ENCODE measurements at places on chromosomes 16 and 17.

GRCh38 chr16:2884041-2884451, 1.0 kb downstream of the FLYWCH2 start:
- no peak for DNase-seq

DNA sequence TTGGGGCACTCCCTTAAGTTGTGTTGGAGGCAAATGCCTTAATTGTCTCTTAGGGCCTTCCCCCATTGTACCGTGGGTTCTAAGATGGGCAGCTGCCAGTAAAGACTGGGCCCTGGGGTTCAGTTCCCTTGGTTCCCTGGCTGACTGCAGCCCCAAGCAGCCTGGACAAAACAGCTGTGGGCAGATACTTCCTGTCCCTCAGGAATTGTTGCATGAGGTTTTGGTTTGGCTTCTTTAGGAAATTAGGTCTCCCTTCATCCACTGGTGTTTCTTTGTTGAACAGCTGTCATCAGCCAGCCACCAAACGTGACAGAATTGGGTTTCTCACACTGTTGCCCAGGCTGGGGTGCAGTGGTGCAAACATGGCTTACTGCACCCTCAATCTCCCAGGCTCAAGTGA, 42.0 kb upstream of the ETV4 start:
- DNase-seq: no peak

GRCh38 chr16:66162821-66163220, 203.7 kb upstream of the CDH5 start:
- no peak for DNase-seq

DNA sequence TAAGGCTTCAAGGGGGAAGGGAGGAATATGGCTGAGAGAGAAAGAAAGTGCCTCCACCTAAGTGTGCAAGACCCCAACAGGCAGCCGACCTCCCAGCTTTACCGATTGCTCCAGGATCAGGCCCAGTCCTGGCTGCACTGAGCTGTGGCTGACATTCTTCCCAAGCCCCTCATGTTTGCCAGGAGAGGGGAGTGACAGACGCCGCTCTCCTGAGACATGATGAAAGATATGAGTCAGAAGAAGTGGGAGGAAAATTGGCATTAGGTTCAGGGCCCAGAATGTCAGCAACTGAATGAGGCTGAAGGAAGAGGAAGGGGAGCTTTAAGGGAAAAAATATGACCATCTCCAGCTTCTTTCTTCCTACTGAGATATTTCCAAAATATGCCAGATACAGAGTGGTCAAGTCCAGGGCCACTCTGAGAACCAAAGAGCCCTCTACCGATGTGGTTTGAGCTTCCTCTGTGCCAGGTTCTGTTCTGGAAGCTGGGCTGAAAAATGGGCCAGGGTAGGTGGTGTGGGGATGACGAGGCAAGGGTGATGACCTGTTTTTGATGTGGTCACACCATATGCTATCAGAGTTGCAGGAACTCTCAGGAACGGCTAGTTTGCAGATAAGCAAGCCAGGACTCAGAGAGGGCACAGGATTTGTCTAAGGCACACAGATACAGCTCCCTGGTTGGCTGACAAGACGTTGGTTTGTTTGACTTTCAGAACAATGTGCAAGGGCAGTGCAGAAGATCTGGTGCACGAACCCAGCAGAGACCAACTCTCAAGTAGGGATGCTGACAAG, 176.7 kb downstream of the SOX9 start:
- DNase-seq: no peak

DNA sequence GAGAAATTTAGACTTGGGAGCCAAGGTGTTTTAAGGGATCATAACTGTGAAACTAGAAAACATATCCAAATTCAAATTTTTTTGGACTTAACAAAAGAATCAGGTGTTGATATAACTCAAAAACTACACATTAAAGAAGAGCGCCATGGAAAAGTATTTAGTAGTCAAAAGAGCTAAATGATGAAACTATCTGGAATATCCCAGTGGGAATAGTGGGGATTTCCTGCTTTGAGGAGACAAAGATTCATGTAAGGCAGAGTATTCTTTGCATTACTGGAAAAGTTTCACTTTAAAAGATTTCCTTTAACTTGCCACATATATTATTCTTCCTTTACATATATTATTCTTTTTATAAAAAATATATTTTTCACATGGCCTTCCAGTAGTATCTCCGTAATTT, 40.3 kb upstream of the VPS4A start:
- DNase-seq: no peak

DNA sequence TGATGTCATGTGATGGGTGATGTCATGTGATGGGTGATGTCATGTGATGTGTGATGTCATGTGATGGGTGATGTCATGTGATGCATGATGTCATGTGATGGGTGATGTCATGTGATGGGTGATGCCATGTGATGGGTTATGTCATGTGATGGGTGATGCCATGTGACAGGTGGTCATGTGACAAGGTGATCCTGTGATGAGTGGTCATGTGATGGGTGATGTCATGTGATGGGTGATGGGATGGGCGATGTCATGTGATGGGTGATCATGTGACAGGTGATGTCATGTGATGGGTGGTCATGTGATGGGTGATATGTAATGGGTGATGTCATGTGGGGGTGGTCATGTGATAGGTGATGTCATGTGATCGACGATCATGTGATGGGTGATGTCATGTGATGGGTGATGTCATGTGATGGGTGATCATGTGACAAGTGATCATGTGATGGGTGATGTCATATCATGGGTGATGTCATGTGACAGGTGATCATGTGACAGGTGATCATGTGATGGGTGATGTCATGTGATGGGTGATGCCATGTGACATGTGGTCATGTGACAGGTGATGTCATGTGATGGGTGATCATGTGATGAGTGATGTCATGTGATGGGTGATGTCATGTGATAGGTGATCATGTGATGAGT, 17.2 kb downstream of the CD300LB start:
- DNase-seq: no peak

DNA sequence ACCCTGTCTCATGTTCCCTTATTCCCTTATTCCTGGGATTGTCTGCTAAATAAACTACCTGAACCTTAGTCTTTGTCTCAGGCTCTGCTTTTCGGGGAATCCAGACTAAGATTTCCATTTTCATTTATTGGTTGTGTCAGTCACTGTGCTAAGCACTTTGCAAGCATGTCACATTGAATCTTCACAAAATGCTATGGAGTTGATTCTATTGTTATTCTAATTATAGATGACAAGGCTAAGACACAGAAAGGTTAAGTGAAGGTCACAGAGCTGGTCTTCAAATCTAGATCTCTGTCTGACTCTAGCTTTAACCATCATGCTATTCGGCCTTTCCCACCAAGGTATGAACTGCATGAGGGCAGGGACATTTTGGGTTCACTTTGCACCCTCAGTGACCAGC, 13.4 kb upstream of the CES5A start:
- DNase-seq: no peak

DNA sequence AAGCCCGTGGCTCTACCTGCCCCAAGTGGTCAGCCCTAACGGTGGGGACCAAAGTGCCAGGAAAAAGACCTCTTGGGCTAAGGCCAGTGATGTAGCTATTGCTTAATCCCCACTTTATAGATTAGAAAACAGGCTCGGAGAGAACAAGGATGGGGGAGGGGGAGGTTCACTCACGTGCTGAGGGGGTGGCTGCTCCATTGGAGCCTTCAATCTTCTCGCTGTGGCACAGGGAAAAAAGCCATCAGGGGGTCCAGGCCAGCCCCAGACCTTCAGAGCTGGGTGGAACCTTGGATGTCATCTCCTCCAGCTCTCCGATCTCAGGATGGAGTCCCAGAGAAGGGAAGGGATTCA, 45.9 kb downstream of the SRCIN1 start:
- no peak for DNase-seq

- no peak for DNase-seq
Measured at GRCh38 chr17:73232587-73233373, 28.9 kb downstream of the CPSF4L start.

GRCh38 chr17:8621585-8621984, 8.9 kb downstream of the MYH10 start:
- no peak for DNase-seq

DNA sequence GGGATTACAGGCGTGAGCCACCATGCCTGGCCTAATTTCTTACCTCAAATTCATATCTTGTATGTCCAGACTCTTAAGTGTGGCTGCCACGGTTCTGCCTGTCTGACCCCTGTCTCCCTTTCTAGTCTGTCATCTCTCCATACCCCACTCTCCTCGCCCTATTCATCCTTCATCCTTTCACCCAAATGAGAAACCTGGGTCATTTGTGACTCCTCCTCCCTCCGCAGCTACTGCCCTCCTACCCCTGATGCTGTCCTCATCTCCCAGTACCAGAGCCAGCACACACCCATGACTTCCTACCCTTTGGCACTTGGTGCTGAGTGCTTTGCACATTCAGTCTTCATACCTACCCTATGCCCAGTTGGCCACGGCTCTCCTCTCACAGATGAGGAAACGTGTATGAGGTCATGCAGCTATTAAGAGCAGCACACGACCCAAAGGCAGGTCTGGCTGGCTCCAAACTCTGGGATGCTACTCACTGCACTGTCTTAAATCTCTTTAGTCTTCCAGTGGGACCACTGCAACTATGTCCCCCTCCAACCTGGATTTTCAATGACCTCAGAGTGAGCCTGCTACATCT, 1.6 kb downstream of the SPATA32 start:
- no peak for DNase-seq

DNA sequence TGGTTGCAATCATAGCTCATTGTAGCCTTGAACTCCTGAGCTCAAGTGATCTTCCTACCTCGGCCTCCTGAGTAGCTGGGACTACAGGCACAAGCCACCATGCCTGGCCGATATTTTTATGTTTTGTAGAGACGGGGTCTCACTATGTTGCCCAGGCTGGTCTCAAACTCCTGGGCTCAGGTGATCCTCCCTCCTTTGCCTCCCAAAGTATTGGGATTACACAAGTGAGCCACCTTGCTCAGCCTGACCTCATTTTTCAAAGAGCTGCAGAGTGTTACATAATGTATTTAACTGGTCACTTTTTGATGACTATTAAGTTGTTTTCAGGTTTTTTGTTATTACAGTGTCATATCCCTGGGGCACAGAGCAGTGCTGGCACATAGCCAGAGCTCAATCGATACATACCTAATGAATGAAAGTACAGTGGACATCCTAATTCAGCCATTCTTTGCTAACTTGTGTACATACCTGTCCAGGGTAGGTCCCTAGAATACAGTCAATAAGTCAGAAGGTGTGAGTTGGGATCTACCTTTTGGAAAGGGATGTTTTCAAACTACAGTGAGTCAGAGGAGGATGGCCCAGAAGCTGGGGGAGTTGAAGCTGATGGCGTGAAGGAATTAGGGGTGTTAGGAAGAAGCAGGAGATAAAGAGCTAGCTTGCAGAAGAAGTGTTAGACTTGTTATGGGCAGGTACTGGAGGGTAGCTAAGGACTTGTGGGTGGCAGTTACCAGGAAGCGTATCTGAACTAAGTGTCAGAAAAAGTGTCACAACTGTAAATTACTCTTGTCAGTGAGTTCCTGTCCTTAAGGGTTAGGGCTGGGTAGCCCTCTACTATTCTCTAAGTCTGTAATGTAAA, 20.1 kb upstream of the CYLD start:
- DNase-seq: no peak

DNA sequence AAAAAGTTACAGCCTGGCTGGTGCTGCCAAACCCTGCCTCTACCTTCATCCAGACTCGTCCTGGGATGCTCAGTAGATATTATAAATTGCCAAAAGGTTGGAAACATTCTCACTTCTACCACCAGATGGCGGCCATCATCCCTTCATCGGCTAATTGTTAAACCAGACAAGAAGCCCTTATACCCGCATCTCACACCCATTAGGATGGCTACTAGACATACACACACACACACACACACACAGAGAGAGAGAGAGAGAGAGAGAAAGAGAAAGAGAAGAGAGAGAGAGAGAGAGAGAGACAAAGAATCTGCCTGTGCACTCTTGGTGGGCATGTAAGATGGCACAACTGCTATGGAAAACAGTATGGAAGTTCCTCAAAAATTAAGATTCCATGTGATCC, 15.0 kb upstream of the SCIMP start:
- DNase-seq: peak; percentile 40

GRCh38 chr16:30533748-30534367, 800 bp downstream of the ZNF747 start:
- no peak for DNase-seq

DNA sequence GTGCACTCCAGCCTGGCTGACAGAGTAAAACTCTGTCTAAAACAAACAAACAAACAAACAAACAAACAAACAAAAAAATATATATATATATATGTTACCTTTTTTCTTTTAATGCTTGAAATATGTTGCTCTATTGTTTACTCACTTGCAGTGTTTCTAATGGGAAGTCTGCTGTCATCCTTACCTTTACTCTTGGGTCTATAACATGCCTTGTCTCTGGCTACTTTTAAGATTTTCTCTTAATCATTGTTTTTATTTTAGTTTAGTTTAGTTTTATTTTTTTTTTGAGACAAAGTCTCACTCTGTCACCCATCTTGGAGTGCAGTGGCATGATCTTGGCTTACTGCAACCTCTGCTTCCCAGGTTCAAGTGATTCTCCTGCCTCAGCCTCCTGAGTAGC, 16.1 kb upstream of the TNRC6A start:
- no peak for DNase-seq

DNA sequence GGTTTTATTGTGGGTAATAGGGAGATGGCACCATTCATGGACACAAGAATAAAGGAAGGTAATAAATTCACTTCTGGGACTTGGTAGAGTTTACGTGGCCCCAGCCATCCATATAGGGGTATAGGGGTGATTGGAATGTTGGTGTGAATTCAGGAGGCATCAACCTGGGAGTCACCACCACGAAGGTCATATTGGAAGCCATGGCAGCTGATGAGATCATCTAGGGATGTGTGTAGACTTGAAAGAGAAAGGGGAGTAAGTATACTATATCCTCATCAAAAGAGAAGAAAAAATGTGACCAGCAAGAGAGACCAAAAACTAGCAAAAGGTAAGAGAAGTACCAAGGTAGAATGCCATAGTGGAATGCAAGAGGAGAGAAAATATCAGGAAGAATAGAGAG, 26.6 kb upstream of the GINS3 start:
- no peak for DNase-seq

- DNase-seq: no peak
Measured at GRCh38 chr16:2002406-2003230, 7.0 kb downstream of the ZNF598 start.

DNA sequence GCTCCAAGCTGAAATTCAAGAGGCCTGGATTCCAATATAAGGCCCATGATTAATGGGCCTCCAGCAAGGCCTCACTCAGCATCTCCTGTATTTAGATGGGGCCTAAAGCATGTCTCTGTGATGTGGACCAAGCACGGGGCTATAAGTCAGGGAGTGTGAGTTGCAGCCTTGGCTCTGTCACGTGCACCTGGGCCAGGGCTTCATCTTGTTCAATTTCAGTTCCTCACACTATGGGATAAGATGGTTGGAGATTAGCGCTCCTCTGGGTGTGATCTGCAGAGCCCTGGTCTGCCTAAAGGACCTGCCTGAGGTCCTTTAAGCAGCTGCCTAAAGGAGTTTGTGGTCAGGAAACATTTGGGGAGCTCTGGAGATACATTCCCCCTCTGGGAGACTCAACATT, 25.2 kb downstream of the KLHL36 start:
- no peak for DNase-seq

GRCh38 chr17:1561420-1562175, 994 bp downstream of the PITPNA start:
- DNase-seq: no peak

- no peak for DNase-seq
Measured at GRCh38 chr17:60851181-60851580, 173.5 kb downstream of the BCAS3 start.
